ENCODE measurements at places on chromosomes 6 and 20. TPM values are rescaled to one million over a fixed set of nuclear protein-coding genes. Genes with fewer than 3 reads are reported as not detected.

- H3K4me1 ChIP-seq, result no peaks in the 10 kb centered on the region
- no peaks in the 10 kb centered on the region for H3K27me3 ChIP-seq
- H3K27ac ChIP-seq, result no peak overlapping the region
- DNase-seq, result no peak
Observed at GRCh38 chr6:167270499-167271311, 20.4 kb upstream of the UNC93A start.

GRCh38 chr6:147046141-147046877 is 157.9 kb upstream of the STXBP5 start:
- DNase-seq, result no peak
- H3K4me1 ChIP-seq, result no peaks in the 10 kb centered on the region
- H3K27ac ChIP-seq, result no peak overlapping the region
- no peaks in the 10 kb centered on the region for H3K27me3 ChIP-seq
- no peak overlapping the region for H3K4me3 ChIP-seq

DNA sequence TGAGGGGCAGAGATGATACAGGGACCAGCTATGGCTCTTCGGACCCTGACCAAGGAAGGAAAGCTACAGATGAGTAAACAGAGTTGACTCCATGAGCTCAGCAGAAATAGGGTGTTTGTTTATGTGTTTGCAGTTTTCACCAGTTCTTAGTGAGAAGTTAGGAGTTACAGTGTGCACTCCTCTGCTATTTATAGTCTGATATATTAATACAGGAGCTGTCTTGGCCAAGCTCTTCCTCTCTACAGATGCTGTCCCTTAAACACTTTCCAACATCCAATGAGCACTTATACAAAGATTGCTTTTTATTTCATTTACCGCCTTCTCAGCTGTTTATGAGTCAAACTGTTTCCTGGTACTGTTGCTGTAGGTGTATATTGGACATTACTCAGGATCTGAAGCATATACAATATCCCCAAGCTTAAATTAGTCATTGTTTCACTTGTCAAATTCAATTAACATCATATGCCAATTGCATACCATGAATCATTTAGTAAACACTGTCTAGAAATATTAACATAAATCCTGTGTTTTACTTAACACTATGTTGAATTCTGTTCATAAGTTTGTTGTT is 618.0 kb downstream of the PRKN start:
- no peaks in the 10 kb centered on the region for H3K4me1 ChIP-seq
- H3K36me3 ChIP-seq, result no peaks in the 10 kb centered on the region
- no peak for DNase-seq
- H3K4me3 ChIP-seq, result no peak overlapping the region

DNA sequence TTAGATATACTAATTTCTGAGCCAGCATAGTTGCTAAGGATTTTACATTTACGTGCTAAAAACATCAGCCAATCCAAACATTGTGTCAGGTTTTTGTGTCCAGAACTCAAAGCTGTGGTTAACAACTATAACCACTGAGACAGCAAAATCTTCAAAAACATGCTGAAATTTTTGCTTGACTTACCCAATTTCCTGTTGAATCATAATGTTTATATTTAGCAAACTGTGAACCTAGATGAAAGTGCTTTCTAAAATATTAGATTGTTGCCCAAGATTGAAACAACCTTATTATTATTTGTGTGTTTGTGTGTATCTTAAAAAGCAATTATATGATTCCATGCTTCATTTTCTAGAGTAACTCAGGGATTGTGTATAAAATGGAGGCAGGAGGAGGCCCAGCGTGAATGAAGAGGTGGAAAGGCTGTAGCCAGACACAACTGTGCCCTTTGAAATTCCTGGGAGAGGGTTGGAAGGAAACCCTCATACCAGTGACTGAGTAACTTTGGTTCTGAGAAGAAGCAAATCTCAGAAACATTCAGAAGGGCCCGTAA is 48.0 kb downstream of the ARMC2 start:
- H3K36me3 ChIP-seq, result no peaks in the 10 kb centered on the region
- DNase-seq, result no peak
- no peaks in the 10 kb centered on the region for H3K27me3 ChIP-seq
- H3K4me3 ChIP-seq, result no peak overlapping the region
- H3K4me1 ChIP-seq, result no peaks in the 10 kb centered on the region

The SMOC2 gene
- total RNA-seq, result 139 TPM

The ZNF343 gene
- total RNA-seq, result 11.5 TPM
